ENCODE measurements at places on chromosomes 7 and 10. TPM values are rescaled to one million over a fixed set of nuclear protein-coding genes. Genes with fewer than 3 reads are reported as not detected.

Gene SLC39A12
- not detected for total RNA-seq

Gene PRKCQ
- 4.1 TPM for total RNA-seq

Gene GBX1
- not detected for total RNA-seq

Gene KLF14
- 0.06 TPM for total RNA-seq

Gene PPIA
- 5,111 TPM for total RNA-seq

Gene PTPN20
- 3.9 TPM for total RNA-seq

Gene FKBP6
- not detected for total RNA-seq

Gene SEMA3C
- 78.3 TPM for total RNA-seq

Gene IMMP2L
- total RNA-seq, result 19.5 TPM

Gene PRKG1
- 0.01 TPM for total RNA-seq

Gene IGFBP1
- 96.5 TPM for total RNA-seq

Gene SDK1
- 0.53 TPM for total RNA-seq

Gene PDE1C
- 2.5 TPM for total RNA-seq

Gene VOPP1
- 88.0 TPM for total RNA-seq

Gene RNF133
- total RNA-seq, result not detected

Gene NYAP1
- 6.7 TPM for total RNA-seq

Gene PRXL2A
- total RNA-seq, result 39.5 TPM

Gene IRF5
- total RNA-seq, result 15.3 TPM

Gene SUN3
- not detected for total RNA-seq

Gene AKR1C4
- 0.13 TPM for total RNA-seq

Gene MSMB
- total RNA-seq, result not detected

Gene MKRN1
- total RNA-seq, result 53.1 TPM

Gene GLCCI1
- 0.97 TPM for total RNA-seq

Gene FGFBP3
- 2.6 TPM for total RNA-seq

Gene ZNF503
- 8.8 TPM for total RNA-seq

Gene CALHM2
- total RNA-seq, result 4.7 TPM

Gene COG5
- total RNA-seq, result 7.5 TPM

Gene CPVL
- total RNA-seq, result 0.53 TPM

Gene GRID2IP
- total RNA-seq, result not detected

Gene ERVW-1
- total RNA-seq, result not detected

Gene FAM237B
- 0.10 TPM for total RNA-seq

Gene PRSS58
- total RNA-seq, result not detected

Gene ENO4
- total RNA-seq, result 0.35 TPM

Gene OR2A1
- not detected for total RNA-seq

Gene CDNF
- total RNA-seq, result 1.3 TPM

Gene NANOS1
- 2.9 TPM for total RNA-seq

Gene ZNF33A
- 8.0 TPM for total RNA-seq

Gene FBXL15
- 10.4 TPM for total RNA-seq

Gene ANXA8
- total RNA-seq, result 29.3 TPM

Gene TMEM26
- 0.06 TPM for total RNA-seq

Gene CPED1
- not detected for total RNA-seq

Gene PNLIP
- total RNA-seq, result 0.28 TPM

Gene ZEB1
- total RNA-seq, result 9.2 TPM

Gene ZNF786
- 6.1 TPM for total RNA-seq

Gene RPA3
- total RNA-seq, result 96.9 TPM

Gene SPDYE5
- total RNA-seq, result not detected

Gene ELMO1
- 3.4 TPM for total RNA-seq

Gene PPP1R17
- not detected for total RNA-seq

Gene NUP205
- 48.6 TPM for total RNA-seq

Gene HECTD2
- total RNA-seq, result 2.9 TPM

Gene HOXA2
- total RNA-seq, result 0.85 TPM

Gene FZD1
- total RNA-seq, result 2.5 TPM

Gene LRRD1
- total RNA-seq, result not detected

Gene GIGYF1
- 12.5 TPM for total RNA-seq

Gene FFAR4
- 0.06 TPM for total RNA-seq

Gene GNG11
- 33.0 TPM for total RNA-seq

Gene MYO3A
- not detected for total RNA-seq

Gene GRID1
- 0.29 TPM for total RNA-seq

All from A549 treated with AZD2906 at 1 μM for 4 hours (cell line).